ENCODE measurements at places on chromosomes 2 and 18.

- DNase-seq = no peak
These were observed 133.5 kb upstream of the TTC39C start for GRCh38 chr18:23880931-23881617.

DNA sequence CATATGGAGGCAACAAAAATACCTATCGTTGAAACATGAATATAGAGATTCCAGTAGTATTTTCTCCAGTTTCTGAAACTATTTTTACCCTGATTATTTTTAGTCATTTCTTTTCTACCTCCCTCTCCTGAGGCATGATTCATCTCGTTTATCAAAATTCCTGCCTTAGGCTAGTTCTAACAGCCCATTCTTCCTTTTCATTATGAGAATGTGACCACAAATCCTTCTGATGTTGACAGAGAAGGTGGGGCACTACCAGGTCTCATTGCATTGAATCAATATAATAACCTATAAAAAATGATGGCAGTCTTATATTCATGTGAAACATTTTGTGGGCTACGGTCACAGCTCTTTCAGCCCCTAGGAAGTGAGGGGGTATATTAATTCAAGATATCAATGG is 406.5 kb upstream of the UBE2E3 start:
- DNase-seq = no peak

DNA sequence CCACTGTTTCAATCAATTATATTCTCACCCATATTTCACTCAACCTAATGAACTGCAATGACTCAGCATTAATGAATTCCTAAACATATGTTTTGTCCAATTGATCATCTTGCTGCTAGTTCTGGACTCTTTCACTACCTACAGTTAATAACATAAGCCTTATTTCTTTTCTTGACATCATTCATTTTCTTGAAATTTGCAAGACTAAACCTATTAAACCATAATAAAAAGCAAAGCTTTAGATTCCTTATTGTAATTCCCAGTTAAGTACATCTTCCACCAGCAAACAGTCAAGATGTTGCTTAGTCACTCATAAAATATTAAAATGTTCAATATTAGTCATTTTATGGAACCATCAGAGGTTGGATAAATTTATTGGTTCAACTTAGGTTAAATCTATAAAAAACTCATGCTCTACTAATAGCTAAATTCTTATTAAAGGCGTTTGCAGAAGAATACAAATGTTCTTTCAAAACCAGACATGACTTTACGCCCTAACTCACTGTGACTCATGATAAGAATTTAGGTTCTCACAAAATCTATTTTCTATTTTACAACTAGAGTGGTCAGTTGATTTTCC is 599.4 kb downstream of the RNF144A start:
- DNase-seq = no peak

GRCh38 chr18:5984245-5984644 is 88.9 kb upstream of the TMEM200C start:
- DNase-seq = no peak
